Effector memory CD4-positive, alpha-beta T cell (primary cell): ENCODE measurements at places on chromosomes 1 and 21.

- no peak for DNase-seq
Observed at GRCh38 chr1:152109231-152109997, 5.8 kb downstream of the TCHH start.

GRCh38 chr1:178004926-178005391, 35.1 kb upstream of the SEC16B start:
- DNase-seq = no peak

DNA sequence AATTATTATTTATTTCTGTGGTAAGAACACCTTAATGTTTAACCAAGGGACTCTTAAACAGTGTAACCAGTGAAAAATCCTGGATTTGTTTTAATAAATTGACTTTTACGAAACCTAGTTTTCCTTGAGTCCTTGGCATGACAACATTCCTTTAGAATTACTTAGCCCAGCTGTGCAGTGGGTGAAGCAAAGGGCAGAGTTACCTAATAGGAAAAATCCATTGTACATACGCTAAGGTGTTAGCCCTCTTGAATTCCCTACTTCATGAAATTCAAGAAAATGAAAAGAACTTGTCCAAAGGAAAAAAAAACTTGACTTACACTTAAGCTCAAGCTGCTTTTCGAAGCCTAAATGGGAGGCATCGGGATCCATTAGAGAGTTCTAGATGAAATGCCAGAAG, 852.0 kb upstream of the ADAMTS5 start:
- DNase-seq = no peak

GRCh38 chr1:243483071-243483771, 227.4 kb downstream of the SDCCAG8 start:
- DNase-seq = no peak

GRCh38 chr1:178220094-178220493, 126.2 kb downstream of the RASAL2 start:
- no peak for DNase-seq

DNA sequence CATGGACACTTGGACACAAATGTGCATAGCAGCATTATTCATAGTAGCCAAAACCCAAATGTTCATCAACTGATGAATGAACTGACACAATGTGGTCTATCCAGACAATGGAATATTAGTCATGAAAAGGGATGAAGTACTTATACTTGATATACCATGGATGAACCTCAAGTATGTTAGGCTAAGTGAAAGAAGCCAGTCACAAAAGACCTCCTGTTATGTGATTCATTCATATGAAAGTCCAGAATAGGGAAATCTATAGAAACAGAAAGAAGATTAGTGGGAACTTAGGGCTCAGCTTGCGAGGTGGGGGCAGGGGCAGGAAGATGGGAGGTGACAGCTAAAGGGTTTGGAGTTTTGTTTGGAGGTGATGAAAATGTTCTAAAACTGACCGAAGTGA, 7.4 kb downstream of the KCNE1 start:
- no peak for DNase-seq

DNA sequence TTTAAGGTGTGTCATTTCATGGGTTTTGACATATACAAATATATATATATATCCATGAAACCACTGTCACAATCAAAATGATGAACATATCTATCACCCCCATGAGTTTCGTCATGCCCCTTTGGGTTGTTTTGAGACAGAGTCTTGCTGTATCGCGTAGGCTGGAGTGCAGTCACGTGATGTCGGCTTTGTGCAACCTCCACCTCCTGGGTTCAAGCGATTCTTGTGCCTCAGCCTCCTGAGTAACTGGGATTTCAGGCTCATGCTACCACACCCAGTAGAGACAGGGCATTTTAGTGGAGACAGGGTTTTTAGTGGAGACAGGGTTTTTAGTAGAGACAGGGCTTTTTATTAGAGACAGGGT, 8.0 kb downstream of the HJV start:
- no peak for DNase-seq

DNA sequence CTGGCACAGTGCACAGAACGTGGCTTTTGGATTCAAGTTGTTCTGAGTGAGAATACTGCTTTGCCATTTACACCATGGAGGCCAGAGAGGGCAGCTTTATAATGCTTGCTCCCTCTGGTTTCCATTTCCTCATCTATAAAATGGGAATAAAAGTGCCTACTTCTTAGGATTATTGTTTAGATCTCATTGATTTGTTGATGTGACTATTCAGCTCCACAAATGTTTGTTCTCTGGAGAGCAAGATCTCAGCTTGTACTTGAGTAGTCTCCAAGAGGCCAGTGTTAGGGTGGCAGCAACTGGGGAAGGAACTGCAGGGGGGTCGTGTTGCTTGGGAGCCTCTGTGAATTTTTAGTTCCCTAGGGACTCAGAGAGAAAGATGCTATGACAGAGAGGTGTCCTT, 55.2 kb downstream of the YARS1 start:
- DNase-seq = no peak

GRCh38 chr1:152167835-152168534, 9.0 kb upstream of the RPTN start:
- no peak for DNase-seq

- DNase-seq = no peak
Observed at GRCh38 chr1:116205941-116206679, 94.9 kb downstream of the MAB21L3 start.

DNA sequence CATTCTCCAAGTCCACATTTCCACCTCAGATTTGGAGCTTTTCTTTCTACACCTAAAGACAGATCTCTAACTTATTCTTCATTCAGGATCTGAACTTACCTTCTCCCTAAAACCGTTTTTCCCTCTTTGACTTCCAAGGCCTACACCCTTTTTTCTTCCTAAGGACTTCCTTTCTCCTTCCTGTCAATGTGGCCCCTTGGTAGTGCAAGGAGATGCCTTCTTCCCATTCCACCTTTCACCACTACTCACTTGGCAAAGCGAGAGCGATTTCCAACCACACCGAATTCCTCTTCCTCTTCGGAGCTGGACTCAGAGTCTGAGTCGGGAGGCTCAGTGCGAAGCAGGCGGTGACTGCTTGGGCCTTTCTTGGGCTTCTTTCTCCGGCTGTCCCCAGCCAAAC, 1.3 kb downstream of the EFCAB14 start:
- no peak for DNase-seq

DNA sequence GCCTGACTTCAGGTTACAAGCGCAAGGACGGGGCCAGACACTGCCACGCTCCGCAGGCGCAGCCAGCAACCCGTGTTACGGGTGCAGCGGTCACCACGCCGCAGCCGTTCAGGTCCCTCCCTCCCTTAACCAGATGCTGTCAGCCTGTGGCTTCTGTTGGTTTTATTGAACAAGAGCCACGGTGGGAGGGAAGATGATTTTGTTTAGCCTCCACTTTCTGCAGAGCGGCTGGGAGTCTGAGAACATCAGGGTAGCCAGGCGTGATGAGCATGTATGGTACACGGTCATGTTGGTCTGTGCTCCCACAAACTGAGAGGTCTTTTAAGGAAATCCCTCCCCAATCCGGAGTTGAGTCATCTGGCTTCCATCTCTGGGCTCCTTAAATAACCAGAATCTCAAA, 18.5 kb upstream of the ADARB1 start:
- no peak for DNase-seq

DNA sequence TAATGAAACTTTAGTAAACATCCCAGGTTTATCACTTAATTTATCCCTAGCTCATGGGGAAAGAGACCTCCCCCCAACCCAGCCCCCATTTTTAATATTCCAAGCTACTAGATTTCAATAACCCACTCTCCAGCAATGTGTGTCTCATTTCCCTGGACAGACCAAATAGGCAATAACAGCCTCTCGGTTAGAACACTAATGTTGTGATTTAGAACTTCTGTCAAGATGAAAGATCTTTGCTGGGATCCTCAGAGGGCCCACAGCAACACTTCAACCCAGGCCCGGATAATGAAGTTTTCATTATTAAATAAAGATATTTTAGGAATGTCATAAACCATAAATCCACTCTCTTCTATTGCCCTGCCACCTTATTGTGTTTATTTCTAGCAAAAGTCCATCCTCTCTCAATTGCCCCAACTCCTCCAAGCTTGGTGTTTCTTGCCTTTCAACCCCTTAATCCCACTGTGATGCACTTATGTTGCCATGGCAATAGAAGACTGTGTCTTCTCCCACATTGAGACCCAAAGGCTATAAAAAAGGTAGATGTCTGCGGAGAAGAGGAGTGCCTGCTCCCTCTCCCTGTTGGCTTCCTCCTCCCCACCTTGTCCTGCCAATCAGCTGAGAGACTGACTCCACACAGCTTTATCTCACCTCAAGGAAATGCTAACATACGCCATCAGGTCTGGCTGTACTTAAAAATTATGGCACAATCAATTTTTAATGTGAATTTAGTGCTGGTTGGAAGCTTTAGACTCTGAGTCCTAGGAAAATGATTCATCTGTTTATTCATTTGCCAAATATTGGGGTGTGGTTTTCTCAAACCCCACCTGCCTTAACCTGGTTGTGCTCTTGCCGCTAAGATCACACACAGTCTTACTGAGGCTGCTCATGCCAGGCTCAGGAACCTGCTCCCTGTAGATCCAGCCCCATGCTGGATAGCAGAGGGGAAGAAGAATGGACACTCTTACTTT, 258.3 kb upstream of the CAMK1G start:
- DNase-seq = no peak

DNA sequence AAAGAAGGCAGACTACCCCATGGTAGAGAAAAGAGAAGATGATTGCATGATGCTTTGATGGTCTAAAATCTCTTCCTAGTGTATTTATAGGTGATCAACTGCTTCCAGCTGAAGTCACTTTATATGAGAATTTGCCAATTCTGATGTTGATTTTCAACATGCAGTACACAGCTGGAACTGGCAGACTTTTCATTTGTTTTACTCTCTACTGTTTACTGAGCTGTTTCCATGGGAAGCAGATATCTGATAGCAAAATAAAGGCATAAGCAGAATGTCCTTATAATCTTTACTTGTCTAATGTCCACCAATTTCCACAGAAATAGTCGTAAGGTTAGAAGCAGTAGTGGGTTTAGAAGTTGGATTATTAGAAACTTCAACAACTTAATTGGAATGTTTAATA, 74.9 kb downstream of the SYDE2 start:
- no peak for DNase-seq

- DNase-seq = no peak
Observed at GRCh38 chr1:20555025-20555757, 2.8 kb downstream of the FAM43B start.
